ENCODE measurements at places on chromosomes 2 and 18.

GRCh38 chr2:207432453-207432852 is 97.3 kb upstream of the CREB1 start:
- DNase-seq = no peak

DNA sequence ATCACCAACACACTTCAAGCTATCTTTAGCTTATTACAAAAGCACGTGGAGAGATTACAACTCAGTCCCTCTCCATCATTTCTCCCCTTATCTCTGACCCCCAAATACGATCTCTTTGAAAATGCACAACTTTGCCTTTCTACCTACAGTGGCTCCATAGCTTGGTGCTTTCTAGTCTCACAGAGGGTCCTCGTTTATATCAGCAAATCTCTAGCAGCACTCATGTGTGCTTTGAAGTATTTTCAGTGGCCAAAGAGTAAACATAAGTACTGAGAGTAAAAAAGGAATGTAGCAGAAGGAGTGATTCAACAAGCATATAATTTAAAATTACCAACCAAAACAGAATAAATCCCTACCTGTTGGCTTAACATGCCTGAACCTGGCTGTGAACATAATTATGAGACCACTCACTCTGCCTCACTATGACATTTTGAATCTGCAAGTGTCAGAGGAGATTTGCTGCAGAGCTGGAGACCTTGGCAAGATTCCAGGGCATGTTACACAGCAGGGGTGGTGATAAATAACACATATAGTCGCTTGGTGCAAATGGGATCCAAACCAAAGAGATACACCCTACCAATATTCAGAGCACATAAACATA is 54.6 kb downstream of the LAMA3 start:
- DNase-seq = no peak

DNA sequence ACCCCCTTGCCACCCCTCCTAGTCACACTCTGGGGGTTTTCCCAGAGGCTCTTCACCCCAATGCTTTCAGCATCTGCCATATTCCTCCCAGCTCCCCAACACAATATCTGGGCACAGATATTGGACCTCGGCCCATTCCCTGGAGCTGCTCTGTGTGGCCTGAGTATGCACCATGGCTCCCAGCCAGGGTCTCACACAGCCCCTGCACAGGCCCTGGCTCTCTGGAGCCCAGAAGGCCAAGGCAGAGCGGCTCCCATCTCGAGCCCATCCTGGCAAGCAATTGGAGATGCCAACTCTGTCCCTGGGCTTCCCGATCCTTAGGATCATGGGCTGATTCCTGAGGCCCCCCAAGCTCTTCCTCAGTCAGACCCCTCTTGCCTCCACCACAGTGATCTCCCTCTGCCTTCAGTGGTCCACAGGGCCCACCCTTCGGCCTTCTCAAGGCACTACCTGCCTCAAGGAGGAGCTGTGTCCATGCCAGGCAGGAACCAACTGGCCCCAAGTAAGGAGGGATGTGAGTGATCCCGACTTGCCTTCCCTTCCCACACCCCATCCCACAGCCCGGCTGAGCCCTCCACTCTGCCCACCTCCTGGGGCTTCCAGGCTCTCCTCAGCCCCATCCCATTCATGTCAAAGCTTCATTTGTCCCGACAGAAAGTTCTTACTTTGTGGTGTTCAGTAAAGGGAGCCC is 62.7 kb downstream of the ADD2 start:
- no peak for DNase-seq

DNA sequence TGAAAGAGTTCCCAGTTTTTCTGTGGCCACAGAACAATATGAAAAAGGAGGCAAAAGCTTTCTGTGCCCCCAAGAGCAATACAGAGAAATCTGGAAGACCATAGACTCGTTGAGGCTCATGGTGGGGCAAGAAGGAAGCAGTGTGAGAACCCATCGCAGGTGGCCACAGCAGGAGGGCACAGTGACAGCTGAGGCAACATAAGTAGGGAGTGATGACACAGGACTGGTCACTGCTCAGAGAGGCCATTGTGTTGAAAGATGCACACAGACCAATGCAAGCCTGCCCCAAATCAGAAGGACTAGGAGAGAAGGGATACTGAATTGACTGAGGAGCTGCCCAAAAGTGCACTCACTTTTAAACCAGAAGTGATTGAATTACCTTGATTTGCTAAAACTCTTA is 483.6 kb downstream of the EPHA4 start:
- DNase-seq = no peak

DNA sequence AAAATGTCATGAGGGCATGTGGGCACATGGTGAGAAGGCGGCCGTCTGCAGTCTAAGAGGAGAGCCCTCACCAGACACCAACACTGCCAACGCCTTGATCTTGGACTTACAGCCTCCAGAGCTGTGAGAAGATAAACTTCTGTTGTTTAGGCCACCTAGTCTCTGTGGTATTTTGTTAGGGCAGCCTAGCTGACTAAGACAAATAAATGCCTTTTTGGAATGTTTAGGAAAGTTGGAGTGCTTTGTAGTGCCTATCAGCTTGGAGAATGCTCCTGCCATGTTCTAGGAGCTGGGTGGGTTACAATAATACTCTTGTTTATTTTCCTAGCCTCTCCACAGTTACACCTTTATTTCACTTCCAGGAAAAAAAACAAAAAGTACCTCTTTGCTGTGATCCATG is 92.0 kb downstream of the SPP2 start:
- DNase-seq = no peak

DNA sequence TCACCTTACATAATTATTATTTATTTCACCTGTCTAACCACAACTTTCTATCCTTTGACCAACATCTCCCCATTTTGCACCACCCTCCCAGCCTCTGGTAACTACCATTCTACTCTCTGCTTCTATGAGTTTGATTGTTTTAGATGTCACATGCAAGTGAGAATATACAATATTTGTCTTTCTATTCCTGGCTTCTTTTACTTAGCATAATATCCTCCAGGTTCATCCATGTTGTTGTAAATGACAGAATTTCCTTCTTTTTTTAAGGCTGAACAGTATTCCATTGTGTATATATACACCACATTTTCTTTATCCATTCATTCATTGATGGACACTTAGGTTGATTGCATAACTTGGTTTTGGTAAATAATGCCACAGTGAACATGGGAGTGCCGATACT is 24.0 kb downstream of the PPM1B start:
- DNase-seq = no peak

GRCh38 chr2:183630964-183631363 is 506.7 kb downstream of the NUP35 start:
- no peak for DNase-seq

GRCh38 chr2:140580532-140581151 is 1550.2 kb downstream of the LRP1B start:
- no peak for DNase-seq

DNA sequence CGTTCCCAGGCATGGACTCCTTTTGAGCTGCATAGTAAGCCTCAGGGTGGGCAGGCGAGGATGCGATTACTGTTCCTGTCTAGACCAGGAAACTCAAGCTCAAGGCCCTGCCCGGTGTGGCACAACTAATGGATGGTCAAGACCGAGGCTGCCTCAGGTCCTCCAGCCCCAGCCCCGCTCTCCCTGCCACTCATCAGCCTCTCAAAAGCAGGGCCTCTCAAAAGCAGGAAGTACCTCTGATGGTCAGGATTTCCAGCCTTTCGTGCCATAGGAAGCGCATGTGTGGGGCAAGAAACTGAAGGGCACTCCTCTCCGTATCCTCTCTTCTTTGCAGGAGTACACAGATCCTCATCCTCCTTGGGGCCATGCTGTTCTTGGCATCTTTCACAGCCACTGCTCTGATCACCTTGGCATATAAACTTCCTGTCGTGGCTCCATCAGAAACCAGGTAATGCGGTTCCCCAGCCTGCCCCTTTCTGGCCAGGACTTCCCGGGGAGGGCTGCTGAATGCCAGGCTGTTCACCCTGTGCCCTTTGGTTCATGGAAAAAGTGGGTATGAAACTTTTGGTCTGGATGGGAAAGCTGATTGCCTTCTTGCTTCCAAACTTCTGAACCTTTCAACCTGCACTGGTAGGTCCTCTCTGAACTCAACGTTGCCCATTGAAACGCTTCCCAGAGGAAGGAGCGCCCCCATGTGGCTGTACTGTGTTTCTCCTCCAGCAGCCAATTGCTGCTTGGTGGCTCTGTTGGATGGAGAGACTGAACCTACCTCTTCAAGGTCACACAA is 82.8 kb upstream of the SEC11C start:
- DNase-seq = peak; percentile 84

DNA sequence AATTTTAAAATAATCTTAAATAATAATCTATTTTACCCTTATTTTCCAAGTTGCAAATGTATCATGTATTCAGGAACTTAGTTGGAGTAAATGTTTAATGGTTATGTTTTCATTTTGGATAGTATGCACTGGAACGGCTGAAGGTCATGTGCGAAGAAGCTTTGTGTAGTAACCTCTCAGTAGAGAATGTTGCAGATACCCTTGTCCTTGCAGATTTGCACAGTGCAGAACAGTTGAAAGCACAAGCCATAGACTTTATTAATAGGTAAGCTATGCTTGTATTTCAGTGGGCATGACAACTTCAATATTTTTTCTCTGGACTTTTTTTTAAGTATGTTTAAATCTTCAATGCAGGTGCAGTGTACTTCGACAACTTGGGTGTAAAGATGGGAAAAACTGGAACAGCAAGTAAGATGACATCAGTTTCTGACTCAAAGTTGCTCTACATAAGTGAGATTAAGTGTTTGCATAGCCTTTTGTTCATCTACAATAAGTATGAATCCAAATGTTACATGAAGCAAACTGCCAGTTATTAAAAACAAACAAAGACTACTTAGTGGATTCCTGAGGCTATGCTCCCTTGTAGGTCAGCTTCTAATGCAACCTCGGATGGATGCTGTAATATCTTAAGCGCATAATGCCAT is 63.1 kb downstream of the SPOPL start:
- DNase-seq = no peak

GRCh38 chr2:241188361-241189092 is at the start of gene ANO7:
Gene ANO7, plus strand, starts transcription at chr2:241188677. Its CDS starts 1,387 bp downstream, at chr2:241190064.
- no peak for DNase-seq

- no peak for DNase-seq
These were observed 12.0 kb downstream of the NPPC start for GRCh38 chr2:231914077-231914690.

- no peak for DNase-seq
These were observed 76.5 kb downstream of the CDCA7 start for GRCh38 chr2:173431191-173431590.

DNA sequence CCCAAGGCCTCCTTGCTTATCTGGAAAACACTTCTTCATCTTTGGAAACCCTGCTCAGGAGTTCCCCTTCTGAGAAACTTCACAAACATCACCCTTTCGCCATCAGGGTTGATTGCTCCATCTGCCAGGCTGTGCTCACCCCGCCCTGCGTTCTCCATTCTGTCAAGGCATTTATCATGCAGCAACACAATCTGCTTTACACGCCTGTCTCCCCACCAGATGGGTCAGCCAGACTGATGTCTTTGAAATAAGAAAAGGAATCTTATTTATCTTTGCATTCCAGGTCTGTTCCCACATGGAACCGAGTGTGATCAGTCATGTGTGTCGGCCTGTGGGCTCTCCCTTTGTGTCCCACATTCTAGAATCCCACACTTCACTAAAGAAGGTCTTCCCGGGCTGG is 110.0 kb upstream of the ARL4C start:
- DNase-seq = peak; percentile 25

GRCh38 chr2:80926168-80926567 is 621.6 kb upstream of the LRRTM1 start:
- DNase-seq = no peak

DNA sequence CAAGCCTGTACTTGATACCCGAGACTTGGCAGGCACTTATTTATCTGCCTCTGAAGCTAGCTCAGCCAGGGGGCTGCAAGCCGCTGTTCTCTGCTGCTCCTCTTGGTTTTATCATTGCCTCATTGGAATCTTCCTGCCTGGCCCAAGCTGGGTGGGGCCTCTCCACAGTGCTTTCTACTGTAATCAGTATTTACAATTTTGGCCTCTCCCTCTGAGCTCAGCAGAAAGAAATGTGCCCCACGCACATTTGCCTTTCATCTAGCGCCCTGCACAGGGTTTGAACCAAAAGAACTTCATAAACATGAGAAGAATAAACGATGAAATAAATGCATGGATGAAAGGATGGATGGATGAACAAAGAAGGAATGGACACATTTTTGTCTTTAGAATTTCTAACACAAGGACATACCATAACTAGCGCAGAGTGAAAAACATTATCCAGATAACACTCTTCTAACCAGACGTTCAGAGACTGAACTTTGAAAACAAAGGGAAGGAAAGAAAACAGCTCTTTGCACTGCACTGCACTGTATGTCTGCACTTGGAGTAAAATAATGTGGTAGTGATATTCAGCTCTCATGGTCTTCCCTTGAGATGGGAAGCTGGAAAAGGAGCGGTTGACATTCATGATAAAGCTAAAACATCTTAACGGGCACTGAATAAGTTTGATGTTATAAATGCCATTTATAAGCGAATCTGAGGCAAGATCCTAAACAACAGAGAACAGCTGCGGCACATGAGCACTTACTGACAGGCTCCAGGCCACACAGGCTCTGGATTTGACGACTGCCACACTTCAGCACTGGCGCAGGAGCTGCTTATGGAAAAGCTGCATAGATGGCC is 86.8 kb upstream of the SP3 start:
- DNase-seq = peak; percentile 27

DNA sequence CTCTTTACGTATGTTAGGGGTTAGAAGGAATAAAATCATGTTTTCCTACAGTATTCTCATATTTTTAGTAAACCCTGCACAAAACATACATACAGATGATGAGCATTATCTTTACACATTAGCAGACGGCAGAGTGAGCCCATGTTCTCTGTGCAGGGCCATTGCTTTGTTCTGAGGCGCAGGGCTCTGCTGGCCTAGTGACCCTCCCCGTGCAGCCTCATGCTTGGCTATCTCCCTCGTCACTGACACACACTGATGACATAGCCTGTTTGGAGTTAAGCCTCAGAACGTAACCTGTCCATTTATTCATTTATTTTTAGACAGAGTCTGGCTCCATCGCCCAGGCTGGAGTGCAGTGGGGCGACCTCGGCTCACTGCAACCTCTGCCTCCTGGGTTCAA is 115.9 kb upstream of the FOSL2 start:
- no peak for DNase-seq

- no peak for DNase-seq
These were observed 206.5 kb upstream of the NT5C1B start for GRCh38 chr2:18795906-18796305.

GRCh38 chr18:23716516-23716915 is 27.3 kb downstream of the LAMA3 start:
- no peak for DNase-seq

GRCh38 chr2:240526521-240526920 is 31.3 kb downstream of the ANKMY1 start:
- DNase-seq = no peak

DNA sequence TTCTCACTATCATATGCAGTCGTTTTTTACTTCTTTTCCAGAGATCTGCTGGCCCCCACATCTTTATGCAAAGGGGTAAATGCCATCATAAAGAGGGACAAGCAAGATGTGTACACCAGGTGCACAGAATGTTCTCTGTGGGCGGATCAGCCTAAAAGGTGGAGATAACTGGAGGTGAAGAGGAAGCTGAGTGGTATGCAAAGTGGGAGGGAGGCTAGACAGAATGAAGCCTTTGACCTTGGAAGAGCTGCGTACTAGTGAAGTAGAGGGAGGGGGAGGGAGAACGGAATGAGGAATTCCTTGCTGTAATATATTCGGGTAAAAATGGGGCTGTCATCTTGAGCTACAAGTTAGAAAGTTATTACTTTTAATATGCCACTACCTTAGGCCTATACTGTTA is 287.5 kb upstream of the VRK2 start:
- DNase-seq = no peak

- DNase-seq = no peak
These were observed 398.4 kb downstream of the NUP35 start for GRCh38 chr2:183522489-183523266.

All from nephron progenitor cell (in vitro differentiated cells).